NCI-H526 treated with DMSO at 0.1 percent for 48 hours (cell line): ENCODE measurements at places on chromosomes 3 and 15.
A peak's percentile ranks its signal among the peaks of the same experiment; 100 is the strongest.

GRCh38 chr3:161781381-161781780 lies 284.8 kb downstream of the OTOL1 start:
- no peak for DNase-seq

DNA sequence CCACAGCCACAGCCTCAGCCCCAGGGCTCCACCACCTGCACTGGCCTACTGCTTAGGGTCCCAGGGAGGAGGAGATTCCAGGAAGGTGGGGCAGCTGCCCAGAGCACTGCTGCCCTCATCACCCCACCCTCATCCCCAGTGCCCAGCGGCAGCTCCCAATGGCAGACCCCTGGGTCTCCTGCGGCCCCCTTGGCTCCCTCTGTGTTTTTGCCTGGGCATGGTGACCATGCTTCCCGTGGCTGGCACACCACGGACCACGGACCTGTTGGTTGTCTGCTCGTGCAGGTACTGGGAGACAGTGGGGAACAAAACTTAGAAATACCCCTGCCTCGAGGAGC lies 2.7 kb downstream of the CHST13 start:
- DNase-seq: no peak

- no peak for DNase-seq
These were observed 14.4 kb downstream of the SNAPC5 start for GRCh38 chr15:66483131-66483566.

GRCh38 chr15:70345251-70346019 lies 247.7 kb upstream of the TLE3 start:
- no peak for DNase-seq

- peak; percentile 87 for DNase-seq
These were observed 328.4 kb upstream of the NECTIN3 start for GRCh38 chr3:110743202-110743601.

GRCh38 chr3:126858887-126859286 lies 124.0 kb upstream of the PLXNA1 start:
- no peak for DNase-seq

- DNase-seq: no peak
These were observed 30.3 kb downstream of the SETD2 start for GRCh38 chr3:47133641-47134040.

- DNase-seq: no peak
These were observed 136.0 kb downstream of the UACA start for GRCh38 chr15:70627322-70627721.

DNA sequence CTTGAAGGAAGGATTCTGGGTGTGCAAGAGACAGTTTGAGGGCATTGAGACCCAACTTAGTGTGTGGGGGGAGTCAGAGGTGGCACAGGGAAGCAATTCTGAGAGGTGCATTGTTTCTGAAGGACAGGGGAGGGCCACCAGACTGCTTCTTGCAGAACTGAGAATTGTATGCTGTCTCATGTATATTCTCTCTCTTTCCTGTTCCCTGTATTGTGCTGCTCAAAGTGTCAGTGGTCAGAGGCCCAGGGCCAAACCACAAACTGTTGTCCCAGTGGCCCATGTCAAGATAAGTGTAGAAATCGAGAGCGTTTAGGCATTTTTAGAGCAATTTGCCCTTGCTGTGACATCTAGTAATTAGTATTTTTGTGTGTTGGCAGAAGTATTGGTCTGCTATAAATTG lies 567.1 kb downstream of the EDEM1 start:
- DNase-seq: no peak

DNA sequence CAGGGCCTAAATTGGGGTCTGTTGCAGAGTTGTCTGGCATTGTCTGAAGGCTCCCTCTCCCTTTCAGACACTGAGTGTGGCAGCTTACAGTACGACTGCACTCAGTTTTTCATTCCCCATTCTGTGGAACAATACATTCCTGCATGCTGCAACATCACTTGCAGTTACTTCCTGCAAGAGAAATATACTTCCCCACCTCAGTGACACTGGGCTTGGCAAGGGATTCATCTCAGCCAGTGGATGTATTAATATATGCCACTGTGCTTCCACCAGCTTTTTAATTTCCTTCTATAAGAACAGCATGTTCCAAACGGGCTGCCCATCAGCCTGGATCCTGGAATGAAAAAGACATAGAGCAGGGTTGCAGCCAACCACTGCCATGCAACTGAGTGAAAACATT lies 23.1 kb downstream of the B3GALNT1 start:
- no peak for DNase-seq

GRCh38 chr15:90956274-90957030 lies 1.8 kb downstream of the RCCD1 start:
- peak; percentile 72 for DNase-seq

- no peak for DNase-seq
These were observed 2.5 kb upstream of the ABHD5 start for GRCh38 chr3:43688245-43688650.

DNA sequence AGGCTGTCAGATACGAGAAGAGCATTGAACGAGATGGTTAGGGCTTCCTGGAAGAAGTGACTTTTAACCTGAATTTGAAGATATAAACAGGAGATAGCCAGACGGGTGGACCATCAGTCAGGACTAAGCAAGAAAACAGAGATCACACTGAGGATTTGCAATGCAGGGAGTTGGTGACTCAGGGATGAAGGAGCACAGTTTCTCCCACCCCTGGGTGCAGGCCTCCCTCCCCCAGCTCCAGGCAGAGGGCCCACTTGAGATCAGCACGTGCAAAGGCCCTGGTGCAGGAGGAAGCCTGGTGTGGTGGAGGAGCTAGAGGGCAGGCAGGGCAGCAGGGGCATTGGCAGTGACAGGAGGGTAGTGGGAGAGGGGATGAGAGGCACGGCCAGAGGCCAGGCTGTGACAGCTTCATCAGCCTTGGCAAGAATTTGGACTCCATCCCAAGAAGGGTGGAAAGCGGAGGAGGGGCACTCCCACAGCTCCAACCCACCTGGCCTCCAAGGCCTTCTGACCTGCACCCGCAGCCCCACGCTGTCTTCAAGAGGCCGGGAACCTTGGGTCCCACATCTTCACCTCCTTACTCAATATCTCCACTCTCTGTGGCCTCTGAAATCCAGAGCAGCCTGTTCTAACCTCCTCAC lies 8.7 kb upstream of the PCSK6 start:
- DNase-seq: no peak

DNA sequence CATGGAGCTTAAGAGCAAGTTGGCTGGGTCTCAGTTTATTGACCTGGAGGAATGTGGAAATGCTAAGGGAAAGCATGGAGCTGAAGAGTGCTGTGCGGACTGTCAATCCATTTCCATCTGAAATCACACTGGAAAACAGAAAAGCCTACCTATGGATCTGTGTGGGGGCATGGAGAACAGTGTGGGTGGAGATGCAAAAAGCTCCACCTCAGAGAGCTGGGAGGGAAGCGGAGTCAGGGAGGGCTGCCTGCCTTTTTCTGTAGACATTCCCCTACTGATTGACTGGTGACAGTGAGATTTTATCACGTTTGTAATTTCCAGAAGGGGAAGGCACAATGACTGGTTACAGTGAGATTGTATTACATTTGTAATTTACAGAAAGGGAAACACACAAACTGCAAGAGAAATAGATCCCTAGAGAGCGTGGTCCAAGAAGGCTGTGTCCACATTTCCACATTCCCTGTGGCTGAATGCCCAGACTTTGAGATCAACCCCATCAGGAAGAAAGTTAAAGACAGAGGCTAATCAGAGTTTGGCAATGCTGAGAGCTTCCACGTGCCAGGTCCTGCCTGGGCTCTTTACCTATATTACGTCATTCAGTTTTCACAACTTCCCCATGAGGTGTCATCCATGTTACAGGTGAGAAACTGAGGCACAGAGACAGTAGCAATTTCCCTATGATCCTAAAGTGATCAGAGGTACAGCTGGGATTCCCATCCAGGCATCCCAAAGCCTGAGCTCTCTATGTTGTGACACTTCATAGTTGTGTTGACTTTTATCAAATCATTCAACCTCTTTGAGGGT lies 67.7 kb upstream of the NSMCE3 start:
- no peak for DNase-seq

DNA sequence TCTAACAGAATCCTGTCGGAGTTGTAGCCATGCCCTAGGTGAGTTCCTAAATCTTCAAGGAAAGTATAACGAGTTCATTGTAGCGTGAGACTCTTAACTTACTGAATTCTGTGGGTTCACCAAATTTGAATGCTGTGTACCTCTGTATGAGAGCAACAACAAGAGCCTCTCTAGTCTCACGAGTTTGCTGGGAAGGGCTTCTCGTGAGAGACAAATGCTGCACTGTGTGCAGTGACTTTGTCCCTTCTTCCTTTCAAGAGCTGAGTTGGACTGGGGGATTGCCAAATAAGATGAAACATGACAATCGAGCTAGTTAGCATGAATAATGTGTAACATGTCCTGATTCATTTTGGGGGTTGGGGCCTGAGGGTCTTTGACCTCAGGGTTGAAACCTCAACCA lies 32.2 kb downstream of the KAT2B start:
- DNase-seq: no peak

DNA sequence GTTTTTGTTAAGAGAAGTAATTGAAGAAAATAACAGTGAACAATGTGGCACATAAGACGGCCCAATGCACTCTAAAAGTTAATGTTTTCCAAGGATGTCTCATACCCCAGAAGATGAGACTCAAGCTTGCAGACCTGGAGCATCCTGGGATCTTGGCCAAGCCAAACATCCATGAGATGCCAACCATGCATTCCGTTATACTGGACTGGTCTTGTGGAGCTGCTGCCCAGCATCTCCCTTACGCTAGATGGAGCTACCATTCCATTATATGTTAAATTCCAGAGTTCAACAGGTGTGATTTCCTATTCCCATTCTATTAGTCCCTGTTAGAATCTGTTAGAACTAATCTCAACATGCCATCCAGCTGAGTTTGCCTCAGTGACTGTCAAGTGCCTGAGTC lies 181.8 kb downstream of the PDCD6IP start:
- peak; percentile 40 for DNase-seq

DNA sequence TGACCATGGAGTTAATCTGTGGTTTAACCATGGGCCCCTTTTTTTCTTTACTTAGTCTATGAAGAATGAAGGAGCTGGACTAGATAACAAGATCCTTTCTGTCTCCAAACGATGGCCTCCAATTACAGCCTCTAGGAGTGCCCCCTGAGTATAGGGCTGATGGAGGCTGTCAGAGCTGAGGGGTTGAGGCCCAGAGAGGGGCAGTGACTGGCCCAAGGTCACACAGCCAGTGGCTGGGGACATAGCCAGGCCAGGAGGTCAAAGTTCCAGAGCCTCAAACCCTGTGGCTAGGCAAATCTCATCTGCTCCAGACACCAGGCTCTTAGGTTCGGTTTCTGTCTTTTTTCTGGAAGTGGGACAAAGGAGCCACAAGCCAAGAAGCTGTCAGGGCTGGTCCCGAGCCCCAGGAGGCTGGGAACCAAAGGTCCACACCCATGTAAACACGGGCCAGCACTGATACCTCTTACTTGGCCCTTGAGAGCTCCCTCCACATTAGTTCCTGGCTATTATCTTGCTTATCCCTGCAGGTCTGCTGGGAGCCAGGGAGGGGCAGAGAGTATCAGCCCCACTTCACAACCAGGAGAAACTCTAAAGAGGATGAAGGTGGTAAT lies 10.3 kb downstream of the RHOV start:
- DNase-seq: no peak

DNA sequence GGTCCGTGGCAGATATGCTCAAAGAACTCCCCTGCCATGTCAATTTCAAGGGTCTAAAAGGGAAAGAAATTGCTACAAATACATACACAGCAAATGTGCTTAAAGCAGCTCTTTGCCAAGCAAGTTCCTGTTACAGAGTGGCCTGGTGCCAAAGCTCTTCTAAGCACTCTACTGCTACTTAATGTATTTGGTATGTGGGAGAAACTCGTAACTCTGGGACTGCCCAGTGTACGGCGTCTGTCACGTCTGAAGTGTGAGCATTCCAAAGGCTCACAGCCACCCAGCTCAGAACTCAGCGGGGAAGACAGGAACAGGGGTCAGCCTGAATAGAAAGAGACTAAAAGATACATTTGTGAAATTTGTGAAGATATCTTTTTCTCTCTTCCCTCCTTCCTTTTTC lies 54.6 kb downstream of the RBMS3 start:
- peak; percentile 39 for DNase-seq

GRCh38 chr3:58746758-58747157 lies 80.2 kb upstream of the FAM3D start:
- no peak for DNase-seq

DNA sequence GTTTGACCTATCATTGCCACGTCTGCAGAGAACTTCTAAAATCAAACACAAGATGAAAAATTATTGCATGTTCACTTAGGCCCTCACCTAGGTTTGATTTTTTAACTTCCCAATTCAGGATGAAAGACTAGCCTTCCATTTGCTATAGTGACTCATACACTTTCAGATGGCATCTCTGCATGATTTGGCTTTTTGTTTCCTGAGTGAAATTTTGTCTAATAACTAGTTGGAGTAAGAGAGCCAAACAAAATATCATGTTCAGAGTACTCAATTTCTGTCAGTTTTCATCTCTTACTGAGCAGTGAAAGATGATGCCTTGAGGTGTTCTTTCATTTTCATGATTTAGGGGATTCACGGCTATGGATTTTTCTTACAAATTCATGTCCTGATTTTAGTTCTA lies 122.9 kb downstream of the NSUN3 start:
- DNase-seq: no peak

GRCh38 chr3:50162034-50162883 lies 7.1 kb downstream of the SEMA3F start:
- no peak for DNase-seq

DNA sequence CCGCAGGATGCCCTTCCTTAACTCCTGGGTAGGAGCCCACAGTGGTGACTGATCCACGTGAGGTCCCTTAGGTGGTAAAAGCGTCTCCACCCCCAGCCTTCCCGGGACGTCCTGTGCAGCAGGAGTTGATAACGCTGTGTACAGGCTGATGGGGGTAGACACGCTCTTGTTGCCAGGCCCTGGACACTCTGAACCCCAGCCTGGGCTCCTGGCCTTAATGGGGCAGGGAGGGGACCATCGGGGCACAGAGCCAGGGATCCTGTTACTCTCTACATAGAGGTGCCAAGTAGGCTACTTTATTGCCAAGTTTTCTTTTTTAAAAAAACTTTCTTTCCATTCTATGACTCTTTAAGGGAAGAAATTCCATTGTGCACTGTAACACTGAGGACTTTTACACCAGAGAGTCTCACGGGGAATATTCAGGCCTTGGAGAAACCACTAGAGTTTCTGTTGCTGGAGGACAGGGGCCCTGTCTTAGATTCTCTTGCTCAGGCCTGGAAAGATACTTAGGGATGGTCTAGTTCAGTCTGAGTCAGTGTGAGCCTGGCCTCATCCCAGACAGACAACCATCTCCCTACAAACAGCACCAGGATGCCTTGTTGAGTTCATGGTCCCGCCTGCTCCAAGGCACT lies 104.3 kb upstream of the RNU6-1 start:
- DNase-seq: no peak

DNA sequence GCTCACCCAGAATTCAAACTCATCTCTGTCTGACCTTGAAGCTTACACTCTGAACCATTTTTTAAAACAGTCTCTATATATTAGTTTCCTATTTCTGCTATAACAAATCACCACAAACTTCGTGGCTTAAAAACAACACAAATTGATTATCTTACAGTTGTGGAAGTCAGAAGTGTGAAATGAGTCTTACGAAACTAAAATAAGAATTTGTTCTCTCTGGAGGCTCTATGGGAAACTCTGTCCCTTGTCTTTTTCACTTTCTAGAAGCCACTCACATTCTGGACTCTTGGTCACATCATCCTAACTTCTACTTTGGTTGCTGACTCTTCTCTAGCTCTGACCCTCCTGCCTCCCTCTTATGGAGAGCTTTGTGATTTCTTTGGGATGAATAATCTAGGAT lies 429.3 kb upstream of the THBS1 start:
- DNase-seq: no peak
